Motor neuron (in vitro differentiated cells): ENCODE measurements at places on chromosomes 6 and 20. TPM values are rescaled to one million over a fixed set of nuclear protein-coding genes. Genes with fewer than 3 reads are reported as not detected.

ADISSP gene
- total RNA-seq: 39.1 and 48.8 TPM in 2 replicates

CHD6 gene
- total RNA-seq: 59.2 and 60.3 TPM in 2 replicates

LY6G6F gene
- not detected in 2 replicates for total RNA-seq

MED23 gene
- 27.2 and 33.5 TPM in 2 replicates for total RNA-seq

PI16 gene
- 1.2 and 1.5 TPM in 2 replicates for total RNA-seq

IL17F gene
- total RNA-seq: not detected in 2 replicates

C6orf132 gene
- 0.23 and 0.31 TPM in 2 replicates for total RNA-seq

BACH2 gene
- 0.25 and 0.32 TPM in 2 replicates for total RNA-seq

XKR7 gene
- total RNA-seq: 13.8 and 15.0 TPM in 2 replicates

BPIFB1 gene
- not detected in 2 replicates for total RNA-seq
